Umbilical cord (tissue), 2 donors: ENCODE measurements at places on chromosomes 2 and 18. TPM values are rescaled to one million over a fixed set of nuclear protein-coding genes. Genes with fewer than 3 reads are reported as not detected.

GRCh38 chr2:30310371-30310770, 79.0 kb downstream of the LBH start:
- no peak for DNase-seq

TDRD15 gene
- total RNA-seq, result 5.3 TPM

- DNase-seq, result no peak
These were observed 483.5 kb upstream of the GCFC2 start for GRCh38 chr2:76194031-76194775.

GRCh38 chr2:137872577-137872976, 91.7 kb upstream of the HNMT start:
- no peak for DNase-seq

- DNase-seq, result no peak
These were observed 14.5 kb downstream of the NFATC1 start for GRCh38 chr18:79410171-79410641.

SLC30A3 gene
- 5.5 TPM for total RNA-seq
